ENCODE measurements at places on chromosomes 7 and 10.

- DNase-seq: no peak
Measured at GRCh38 chr10:121822180-121822579, 105.7 kb downstream of the ATE1 start.

DNA sequence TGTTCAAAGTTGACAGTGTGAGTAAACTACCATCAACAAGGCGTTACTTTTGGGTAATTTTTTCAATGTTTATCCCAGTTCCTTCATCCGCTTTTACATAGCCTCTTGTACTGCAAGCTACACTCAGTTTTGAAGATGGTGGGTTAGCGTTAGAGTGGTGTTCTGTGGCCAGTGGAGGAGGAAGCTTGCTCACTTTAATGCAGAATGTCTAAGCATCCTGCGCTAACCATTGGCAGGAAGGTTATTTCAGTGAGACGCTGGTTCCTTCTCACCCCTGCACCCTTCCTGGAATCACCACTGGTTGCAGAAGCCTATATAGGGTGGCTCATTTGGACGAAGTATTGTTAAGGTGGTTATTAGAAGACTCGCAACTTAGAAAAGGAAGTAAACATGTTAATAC lies 159.1 kb downstream of the CELF2 start:
- peak; percentile 68 for DNase-seq

DNA sequence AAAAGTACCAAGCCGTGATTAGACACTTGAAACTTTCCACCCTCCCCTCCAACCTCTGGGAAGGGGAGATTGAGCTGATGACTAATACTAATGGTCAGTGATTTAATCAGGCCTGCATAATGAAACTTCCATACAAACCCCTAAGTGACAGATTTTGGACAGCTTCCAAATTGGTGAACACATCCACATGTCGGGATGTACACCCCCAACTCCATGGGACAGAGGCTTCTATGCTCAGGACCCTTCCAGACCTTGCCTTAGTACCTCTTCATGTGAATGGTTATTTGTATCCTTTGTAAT lies 4.8 kb downstream of the NUB1 start:
- DNase-seq: no peak

- DNase-seq: no peak
Measured at GRCh38 chr10:92972066-92972870, 88.3 kb upstream of the CYP26C1 start.

GRCh38 chr10:132305654-132306342 lies 2.0 kb downstream of the STK32C start:
- DNase-seq: no peak

DNA sequence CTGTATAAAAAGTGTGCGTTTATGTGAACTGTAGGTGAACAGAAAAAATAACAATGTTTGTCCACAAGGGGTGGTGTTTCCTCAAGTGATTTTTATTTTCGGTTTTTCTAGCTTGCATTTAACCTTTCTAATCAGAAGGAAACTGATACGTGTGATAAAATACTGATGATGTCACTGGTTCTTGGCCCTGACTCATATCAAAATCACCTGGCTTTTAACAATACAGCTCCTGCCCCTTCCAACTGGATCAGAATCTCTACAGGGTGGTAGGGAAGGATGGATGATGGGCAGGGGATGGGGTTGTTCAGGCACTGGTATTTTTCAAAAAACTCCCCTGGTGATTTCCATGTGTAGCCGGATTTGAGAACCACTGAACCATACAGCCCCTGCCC lies 10.9 kb downstream of the NPFFR1 start:
- peak; percentile 55 for DNase-seq

GRCh38 chr10:95170790-95171189 lies 23.2 kb upstream of the ACSM6 start:
- no peak for DNase-seq

DNA sequence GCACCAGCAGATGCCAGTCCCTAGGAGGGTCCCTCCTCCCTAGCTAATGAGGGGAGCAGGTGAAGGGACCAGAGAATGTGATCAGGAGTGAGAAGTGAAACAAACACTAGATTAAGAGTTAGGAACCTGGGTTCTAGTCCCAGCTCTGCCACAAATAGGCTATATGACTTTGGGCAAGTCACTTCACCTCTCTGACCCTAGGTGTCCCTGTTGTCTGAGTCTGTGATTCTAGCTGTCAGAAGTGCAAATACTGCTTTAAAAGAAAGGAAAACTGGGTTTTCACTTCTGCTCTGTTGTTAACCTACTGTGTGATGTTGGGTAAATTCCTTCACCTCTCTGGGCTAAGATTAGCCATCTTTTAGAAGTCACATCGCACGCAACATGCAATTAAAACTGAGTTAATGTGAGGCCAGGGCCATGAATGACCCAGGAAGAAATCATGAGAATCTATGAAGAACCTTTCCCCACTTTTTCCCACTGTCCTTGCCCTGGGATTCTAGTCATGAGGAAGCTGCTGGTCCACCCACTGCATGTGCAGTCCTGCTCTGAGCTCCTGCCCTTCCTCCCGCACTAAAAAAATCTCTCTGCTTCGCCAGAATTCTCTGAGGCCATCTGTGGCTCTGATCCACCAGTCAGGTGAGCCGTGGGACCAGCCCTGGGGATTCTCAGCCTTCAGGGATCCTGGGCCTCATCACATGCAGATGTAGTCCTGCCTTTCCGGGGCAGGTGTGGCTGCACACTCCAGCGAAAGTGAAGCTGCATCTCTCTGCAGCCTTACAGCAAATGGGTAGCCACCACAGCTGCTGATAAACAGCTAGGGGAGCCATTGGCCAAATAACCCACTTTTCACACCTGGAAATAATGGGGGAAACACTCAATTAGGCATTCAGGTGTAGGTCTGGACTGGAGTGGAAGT lies 181.7 kb downstream of the PLXNA4 start:
- peak; percentile 38 for DNase-seq

GRCh38 chr10:79184657-79185056 lies 115.9 kb downstream of the ZMIZ1 start:
- no peak for DNase-seq

DNA sequence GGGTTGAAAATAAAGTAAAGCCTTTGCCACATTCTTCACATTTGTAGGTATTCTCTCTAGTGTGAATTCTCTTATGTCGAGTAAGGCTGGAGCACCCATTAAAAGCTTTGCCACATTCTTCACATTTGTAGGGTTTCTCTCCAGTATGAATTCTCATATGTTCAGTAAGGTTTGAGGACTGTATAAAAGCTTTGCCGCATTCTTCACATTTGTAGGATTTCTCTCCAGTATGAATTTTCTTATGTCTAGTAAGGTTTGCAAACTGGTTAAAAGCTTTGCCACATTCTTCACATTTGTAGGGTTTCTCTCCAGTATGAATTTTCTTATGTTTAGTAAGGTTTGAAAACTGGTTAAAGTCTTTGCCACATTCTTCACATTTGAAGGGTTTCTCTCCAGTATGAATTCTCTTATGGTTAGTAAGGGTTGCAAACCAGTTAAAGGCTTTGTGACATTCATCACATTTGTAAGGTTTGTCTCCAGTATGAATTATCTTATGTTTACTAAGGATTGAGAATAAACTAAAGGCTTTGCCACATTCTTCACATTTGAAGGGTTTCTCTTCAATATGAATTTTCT lies 41.4 kb downstream of the ZNF680 start:
- no peak for DNase-seq

GRCh38 chr7:57772126-57772924 lies 322.3 kb downstream of the ZNF716 start:
- no peak for DNase-seq

DNA sequence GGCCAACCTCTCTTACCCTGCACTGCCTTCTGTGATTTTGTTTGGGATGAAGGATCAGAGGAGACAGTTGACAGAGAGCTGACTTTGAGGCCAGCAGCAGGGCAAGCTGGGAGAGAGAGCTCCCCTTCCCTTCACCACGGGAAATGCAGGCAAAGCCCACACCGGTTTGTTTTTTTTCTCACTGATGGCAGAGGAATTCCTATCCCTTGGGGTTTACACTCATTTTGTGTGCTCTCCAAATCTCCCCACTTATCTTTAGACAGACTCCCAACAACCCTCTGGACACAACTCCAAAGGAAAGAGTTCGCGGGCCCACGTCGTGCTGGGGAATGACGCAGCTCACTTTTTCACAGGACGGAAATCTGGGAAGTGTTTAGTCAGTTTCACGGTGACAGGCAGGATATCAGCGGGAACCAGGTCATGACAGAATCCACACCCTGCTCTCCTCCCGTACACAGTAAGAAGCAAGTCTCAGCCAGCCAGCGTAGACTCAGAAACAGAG lies 68.3 kb upstream of the FAM171A1 start:
- no peak for DNase-seq

DNA sequence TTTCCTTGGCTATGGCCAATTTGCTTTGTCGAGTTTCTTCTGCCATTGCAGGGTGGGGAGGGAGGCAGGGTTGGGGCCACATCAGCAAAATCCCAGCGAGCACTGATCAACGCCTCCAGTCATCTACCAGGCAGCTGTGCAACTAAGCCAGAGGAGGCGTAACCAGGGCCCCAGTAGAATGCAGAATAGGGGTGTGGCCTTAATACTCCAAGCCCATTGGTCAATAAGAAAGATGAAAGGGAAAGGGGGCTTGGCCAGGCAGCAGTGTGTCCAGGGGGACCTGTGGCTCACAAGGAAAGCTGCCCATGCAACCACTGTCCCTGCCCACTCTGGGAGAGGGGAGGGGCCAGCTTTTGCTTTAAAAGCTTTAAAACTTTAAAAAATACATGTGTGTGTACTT lies 21.5 kb upstream of the GGCT start:
- DNase-seq: no peak

DNA sequence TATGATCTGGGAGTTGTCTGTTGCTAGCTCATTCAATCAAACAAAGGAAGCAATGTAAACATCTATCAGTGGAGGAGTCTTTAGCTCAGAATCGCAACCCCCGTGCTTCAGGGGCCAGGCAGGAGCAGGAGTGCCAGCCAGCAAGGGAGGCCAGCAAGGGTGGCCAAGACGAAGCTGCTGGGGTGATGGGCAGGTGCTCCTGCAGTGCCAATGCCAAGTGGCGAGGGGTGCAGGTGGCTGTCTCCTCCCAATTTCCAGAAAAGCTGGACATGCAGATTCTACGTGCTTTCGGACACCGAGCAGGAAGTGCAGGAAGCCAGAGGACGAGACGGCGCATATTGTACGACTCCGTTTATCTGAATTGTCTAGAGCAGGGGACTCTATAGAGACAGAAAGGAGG lies 48.1 kb upstream of the EBF3 start:
- DNase-seq: no peak
